Activated CD4-positive, alpha-beta memory T cell treated with anti-CD3 and anti-CD28 coated beads, Interleukin-2, amount 10 ng/mL, durations not matched to agents 7 days and 5 days (primary cell): ENCODE measurements at places on chromosomes 2 and 18. TPM values are rescaled to one million over a fixed set of nuclear protein-coding genes. Genes with fewer than 3 reads are reported as not detected.

DNA sequence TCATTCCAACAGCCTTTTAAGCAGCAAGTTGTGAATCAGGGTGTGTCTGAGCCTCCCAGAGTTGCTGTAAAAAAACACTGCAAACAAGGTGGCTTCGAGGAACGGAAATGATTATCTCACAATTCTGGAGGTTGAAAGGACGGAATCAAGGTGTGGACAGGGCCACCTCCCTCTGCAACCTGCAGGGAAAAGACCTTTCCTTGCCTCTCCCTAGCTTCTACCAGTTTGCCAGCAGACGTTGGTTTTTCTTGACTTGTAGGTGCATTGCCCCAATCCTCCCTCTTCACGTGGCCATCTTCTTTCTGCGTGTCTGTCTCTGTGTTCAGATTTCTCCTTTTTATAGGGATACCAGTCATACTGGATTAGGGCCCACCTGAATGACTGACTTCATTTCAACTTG is 24.8 kb upstream of the TMEM131 start:
- DNase-seq = no peak

DNA sequence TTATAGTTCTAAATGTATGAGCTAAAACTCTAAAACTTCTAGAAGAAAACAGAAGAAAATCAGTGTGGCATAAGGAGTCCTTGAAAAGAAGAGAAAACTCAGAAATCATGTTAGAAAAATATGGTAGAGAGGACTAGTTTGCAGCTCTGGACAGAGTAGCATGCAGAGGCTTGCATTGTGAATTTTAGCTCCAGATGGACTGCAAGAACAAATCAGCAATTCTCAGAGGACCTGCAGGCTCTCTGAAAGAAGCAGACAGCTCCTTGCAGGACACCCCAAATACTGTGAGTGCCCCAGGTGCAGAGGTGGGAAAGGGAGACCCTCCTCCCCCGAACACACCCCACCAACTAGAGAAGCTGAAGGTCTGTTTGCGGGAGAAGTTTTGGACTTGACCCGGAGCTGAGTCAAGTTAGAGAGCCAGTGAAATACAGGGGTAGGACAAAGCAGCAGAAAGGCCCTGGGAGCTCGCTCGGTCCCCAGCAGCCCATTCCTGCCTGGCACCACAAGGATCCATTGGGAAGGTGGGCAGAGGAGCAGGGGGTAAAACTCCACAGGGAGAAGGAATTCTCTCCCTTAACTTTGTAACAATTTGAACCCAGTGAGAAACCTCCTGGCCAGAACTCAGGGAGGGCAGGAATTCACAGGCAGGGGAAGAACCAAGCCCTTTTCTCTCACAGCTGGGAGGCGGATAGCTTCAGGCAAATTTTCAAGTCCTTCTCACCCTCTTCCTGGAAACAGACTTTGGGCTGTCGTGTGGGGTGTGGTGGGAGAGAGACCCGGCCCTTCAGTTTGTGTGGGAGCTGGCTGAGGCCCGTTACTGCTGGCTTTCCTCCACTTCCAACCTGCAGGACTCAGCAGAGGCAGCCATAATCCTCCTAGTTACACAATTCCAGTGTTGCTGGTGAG is 216.2 kb upstream of the SLC35G4 start:
- DNase-seq = no peak

- DNase-seq = peak; percentile 84
Observed at GRCh38 chr2:85678794-85679672, 11.0 kb upstream of the SFTPB start.

Gene RNU2-63P
- 16.1 TPM for total RNA-seq

DNA sequence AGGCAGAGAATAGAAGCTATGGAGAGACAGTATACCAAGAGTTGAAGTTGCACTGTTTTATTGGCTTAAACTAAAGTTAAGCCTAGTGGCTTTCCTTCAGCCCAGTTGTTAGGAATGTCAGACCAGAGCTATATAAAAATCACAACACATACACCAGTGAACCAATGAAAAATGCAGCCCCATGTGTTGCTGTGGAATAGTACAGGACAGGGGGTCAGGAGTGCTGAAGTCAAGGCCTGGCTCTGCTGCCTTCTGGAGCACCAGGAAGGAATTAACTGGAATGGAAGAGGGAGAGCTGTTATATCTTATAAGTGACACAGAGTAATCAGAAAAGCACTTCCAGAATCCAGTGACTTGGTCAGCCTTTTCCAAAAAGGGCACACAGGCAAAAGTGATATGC is 58.9 kb downstream of the OSR1 start:
- DNase-seq = no peak

Gene TMEM200C
- total RNA-seq = not detected

DNA sequence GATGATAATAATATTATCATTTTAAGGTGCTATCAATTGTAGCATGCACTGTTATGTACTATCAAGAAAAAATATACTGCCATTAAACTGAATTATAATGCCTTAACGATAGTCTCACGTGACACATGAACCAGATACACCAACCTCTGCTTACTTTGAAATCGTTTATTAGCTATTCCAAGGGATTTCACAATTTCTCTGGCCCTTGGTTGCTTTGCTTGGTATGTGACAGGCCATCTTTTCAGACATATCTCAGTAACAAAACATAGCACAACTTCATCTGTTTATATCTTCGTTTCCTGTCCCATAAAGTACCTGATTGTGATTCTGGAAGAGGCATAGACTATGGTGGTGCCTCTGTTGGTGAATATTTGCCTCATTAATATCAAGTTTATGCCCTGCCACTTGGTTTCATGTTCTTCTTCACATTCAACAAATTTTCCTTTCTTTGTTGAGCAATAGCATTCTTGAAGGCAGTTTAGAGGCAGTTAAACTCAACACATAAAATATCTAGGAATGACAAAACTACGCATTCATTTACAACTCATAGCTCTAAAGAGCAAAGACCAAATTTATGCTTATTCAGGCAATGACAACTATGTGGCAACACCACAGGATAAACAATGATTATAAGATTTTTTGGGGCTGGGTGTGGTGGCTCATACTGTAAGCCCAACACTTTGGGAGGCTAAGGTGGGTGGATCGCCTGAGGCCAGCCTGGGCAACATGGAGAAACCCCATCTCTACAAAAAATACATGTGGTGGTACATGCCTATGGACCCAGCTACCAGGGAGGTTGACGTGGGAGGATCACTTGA is 84.3 kb downstream of the MCFD2 start:
- no peak for DNase-seq

Gene DHRS9
- total RNA-seq = not detected
